ENCODE measurements at places on chromosomes 11 and 22. TPM values are rescaled to one million over a fixed set of nuclear protein-coding genes. Genes with fewer than 3 reads are reported as not detected.

DNA sequence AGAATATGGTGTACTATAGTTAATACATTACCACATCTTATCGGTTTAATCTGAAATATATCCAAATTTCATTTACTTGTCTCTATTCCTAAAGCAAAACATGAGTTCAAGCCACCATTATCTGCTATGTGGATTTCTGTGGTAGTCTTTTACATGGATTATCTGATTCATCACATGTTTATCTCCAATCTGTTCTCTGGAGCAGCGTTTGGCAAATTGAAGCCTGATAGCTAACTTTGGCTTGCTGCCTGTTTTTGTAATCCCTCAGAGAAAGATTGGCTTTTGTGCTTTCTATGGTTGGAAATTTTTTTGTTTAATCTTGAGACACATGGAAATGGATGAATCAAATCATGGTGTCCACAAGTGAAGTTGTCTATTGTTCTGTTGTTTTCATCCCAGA lies 274.3 kb downstream of the JRKL start:
- DNase-seq: no peak
- no peak overlapping the region for H3K4me3 ChIP-seq
- H3K27me3 ChIP-seq: no peaks in the 10 kb centered on the region
- no peak overlapping the region for H3K27ac ChIP-seq
- no peaks in the 10 kb centered on the region for H3K36me3 ChIP-seq
- H3K4me1 ChIP-seq: no peaks in the 10 kb centered on the region

DNA sequence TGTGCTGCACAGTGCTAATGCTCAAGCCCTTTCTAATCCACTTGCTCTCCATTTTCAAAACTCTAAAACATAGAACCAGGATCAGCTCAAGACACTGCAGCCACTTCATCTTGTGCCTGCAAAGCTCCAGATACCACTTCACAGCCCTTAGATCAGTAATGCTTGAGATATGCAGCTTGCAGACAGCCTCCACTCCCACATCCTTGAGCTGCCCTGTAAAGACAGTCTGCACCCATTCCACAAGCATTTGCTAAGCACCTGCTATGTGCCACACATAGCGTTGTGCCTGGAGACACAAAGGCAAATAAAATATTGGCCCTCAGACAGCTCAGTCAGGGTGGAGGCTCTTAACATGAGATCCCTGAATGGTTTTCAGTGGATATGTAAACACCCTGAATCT lies 192.5 kb upstream of the SNX19 start:
- no peak for DNase-seq
- H3K36me3 ChIP-seq: no peaks in the 10 kb centered on the region
- H3K4me1 ChIP-seq: no peaks in the 10 kb centered on the region
- H3K27me3 ChIP-seq: no peaks in the 10 kb centered on the region
- no peak overlapping the region for H3K4me3 ChIP-seq

DNA sequence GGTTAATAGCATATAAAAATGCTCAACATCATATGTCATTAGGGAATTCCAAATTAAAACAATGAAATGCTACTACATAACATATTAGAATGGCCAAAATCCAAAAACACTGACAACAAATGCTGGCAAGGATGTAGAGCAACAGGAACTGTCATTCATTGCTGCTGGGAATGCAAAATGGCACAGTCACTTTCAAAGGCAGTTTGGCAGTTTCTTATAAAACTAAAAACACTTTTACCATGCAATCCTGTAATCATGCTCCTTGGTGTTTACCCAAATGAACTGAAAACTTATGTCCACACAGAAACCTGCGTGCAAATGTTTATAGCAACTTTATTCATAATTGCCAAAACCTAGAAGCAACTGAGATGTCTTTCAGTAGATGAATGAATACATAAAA lies 105.1 kb downstream of the ARHGAP32 start:
- DNase-seq: no peak
- H3K36me3 ChIP-seq: no peaks in the 10 kb centered on the region
- H3K27me3 ChIP-seq: no peaks in the 10 kb centered on the region
- no peak overlapping the region for H3K27ac ChIP-seq
- H3K4me1 ChIP-seq: no peaks in the 10 kb centered on the region

GRCh38 chr11:78825591-78826020 lies 250.9 kb upstream of the NARS2 start:
- H3K4me3 ChIP-seq: no peak overlapping the region

DNA sequence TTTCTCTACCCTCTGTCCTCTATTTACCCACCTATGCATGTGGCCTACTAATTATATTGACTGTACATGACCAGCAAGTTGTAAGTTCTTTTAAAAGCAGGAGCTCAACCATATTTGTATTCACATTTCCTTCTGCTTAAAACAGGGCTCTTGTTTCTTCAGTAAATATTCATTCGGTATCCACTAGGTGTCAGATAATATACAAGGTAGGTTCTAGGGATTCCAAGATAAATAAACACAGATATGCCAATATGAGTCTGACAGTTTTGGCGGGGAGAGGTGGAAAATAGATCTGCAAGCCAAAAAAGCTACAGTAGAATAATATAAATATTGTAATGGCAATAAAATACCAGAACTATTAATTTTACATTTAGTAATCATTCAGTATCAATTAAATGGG lies 15.3 kb upstream of the RAB30 start:
- H3K27ac ChIP-seq: no peak overlapping the region
- H3K27me3 ChIP-seq: no peaks in the 10 kb centered on the region
- no peak overlapping the region for H3K4me3 ChIP-seq
- H3K36me3 ChIP-seq: no peaks in the 10 kb centered on the region
- DNase-seq: no peak

- no peak overlapping the region for H3K4me3 ChIP-seq
- DNase-seq: no peak
- H3K27me3 ChIP-seq: no peaks in the 10 kb centered on the region
- no peaks in the 10 kb centered on the region for H3K4me1 ChIP-seq
- no peaks in the 10 kb centered on the region for H3K36me3 ChIP-seq
Measured at GRCh38 chr22:30838111-30838510, 130.5 kb downstream of the MORC2 start.

GRCh38 chr22:25645964-25646363 lies 81.5 kb downstream of the GRK3 start:
- H3K4me1 ChIP-seq: peaks cover 6% of the 10 kb centered on the region
- no peak overlapping the region for H3K4me3 ChIP-seq
- no peak for DNase-seq
- no peaks in the 10 kb centered on the region for H3K27me3 ChIP-seq
- no peak overlapping the region for H3K27ac ChIP-seq

CCND1 gene
- total RNA-seq: 94.0 TPM

DNA sequence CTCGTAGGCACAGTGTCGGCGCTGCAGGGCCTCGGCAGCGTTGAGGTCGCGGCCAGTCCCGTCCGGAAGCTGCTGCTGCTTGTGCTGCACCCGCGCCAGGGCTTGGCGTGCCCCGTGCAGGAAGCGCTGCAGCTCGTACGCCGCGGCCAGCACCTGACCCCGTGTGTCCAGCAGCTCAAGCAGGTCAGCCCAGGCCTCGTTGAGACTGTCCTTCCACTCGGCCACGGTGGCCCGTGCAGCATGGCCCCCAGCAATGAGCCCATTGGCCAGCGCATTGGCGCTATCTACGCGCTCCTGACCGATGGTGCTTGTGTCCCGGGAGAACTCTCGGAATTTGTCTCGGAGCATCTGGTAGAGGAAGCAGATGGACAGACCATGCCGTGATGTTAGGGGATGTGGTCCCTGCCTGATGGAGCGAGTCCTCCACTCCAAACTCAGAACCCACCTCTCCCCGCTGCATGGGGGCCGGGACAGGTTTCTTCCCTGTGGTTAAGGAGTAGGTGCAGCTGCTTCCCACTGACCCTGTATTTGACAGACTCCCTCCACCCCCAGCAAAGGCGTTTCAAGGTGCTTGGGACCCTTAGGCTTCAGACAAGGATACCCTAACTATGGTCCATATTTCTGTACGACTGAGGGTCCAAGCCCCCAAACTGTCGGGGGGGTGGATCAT lies 13.8 kb upstream of the RBM4B start:
- H3K27ac ChIP-seq: no peak overlapping the region
- no peaks in the 10 kb centered on the region for H3K36me3 ChIP-seq
- no peak for DNase-seq
- no peaks in the 10 kb centered on the region for H3K4me1 ChIP-seq
- no peak overlapping the region for H3K4me3 ChIP-seq
- H3K27me3 ChIP-seq: no peaks in the 10 kb centered on the region

OR52H1 gene
- total RNA-seq: not detected

DNA sequence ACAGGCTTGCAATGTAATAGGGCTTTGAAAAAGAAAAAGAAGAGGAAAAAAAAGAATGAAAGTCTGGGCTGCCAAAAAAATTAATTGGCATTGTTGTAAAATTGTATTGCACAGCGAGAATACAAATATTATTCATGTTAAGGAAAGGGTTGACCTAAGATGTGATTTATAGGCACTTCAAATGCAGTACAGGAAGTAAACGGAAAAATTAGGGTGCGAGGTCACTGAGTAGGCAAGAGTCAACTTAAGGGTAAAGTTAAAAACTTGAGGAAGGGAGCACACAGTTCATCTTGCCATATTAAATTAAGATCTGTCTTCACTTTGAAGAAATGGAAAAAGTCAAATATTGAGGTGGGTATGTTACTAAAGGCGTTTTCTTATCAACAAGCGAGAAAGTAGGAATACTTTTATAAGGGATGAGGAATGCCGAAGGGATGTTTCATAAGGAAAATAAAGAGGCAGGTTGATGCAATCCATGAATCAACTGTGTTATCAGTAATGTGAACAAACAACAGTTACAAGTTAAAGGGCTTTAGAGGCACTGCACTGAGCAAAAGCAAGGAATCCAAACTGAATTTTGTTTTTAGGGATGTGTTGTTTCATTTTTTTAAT lies 123.0 kb downstream of the WT1 start:
- no peak for DNase-seq
- H3K4me1 ChIP-seq: peaks cover 13% of the 10 kb centered on the region
- H3K27me3 ChIP-seq: peaks cover 19% of the 10 kb centered on the region
- no peak overlapping the region for H3K4me3 ChIP-seq

YPEL1 gene
- total RNA-seq: 39.1 TPM

DNA sequence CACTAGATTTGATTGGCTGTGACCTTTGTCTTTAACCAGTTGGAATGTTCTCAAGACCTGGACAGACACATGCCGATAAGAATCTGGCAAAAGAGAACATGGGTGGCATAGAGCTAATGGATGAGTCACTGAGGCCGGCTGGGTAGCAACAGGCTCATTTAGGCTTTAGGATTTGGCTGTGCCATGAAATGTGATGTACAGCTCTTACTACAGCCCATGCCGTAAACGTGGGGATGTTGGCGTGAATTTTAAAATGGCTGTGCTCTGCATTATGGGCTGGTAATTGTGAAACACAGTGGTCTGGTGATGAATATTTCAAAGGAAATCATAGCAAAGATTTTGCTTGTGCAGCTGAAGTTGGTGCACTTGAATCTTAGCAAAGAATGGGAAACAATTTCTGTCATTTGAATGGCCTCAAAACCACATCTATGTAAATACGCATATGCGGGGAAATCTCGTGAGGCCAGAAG lies 332.4 kb downstream of the TBC1D22A start:
- H3K4me1 ChIP-seq: peaks cover 7% of the 10 kb centered on the region
- H3K27ac ChIP-seq: no peak overlapping the region
- no peak for DNase-seq

CARD16 gene
- total RNA-seq: not detected

DNA sequence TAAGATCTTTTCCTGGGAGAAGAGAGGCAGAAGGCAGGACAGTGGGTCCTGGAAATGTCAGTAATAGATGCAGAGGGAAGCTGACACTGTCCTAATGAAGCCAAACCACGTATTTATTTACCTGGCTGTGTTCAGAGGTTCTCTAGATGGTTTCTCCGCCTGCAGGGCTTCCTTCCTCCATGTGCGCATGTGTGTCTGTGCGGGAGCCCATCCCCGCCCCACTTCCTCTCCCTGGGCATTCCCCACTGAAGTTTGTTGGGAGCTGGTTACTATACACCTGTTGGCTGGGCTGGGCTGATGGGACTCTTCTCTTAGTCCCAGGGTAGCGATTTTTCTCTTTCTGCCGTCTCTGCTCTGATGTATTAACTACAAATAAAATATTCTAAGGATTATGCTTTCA lies 204.9 kb upstream of the TBCEL start:
- no peak overlapping the region for H3K27ac ChIP-seq
- no peaks in the 10 kb centered on the region for H3K27me3 ChIP-seq
- H3K4me1 ChIP-seq: no peaks in the 10 kb centered on the region
- H3K4me3 ChIP-seq: no peak overlapping the region
- no peak for DNase-seq

PHLDA2 gene
- not detected for total RNA-seq

CNGA4 gene
- not detected for total RNA-seq

- H3K27me3 ChIP-seq: no peaks in the 10 kb centered on the region
- H3K4me3 ChIP-seq: peak overlapping the region; percentile 5
- peaks cover 4% of the 10 kb centered on the region for H3K36me3 ChIP-seq
- peaks cover 16% of the 10 kb centered on the region for H3K4me1 ChIP-seq
- peak; percentile 68 for DNase-seq
- peak overlapping the region; percentile 89 for H3K27ac ChIP-seq
Measured at GRCh38 chr22:31442768-31443489, 43.5 kb downstream of the DRG1 start.

DNA sequence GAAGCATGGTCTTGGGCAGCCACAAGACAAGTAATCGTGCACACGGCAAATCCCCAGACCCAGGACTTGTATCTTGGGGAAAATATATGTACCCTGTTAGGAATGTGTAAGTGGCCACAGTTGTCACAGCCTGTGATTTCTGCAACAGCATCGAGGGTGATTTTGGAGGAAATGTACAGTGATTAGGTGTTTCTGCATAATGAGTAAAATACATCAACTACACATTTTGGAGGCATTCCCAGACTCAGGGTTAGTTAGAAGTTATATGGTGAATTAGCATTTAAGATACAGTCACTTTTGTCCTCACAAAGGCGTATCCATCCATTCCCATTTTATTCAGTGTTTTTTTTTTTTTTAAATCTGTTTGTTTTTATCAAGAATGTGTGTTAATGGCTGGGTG lies 28.4 kb downstream of the SUSD2 start:
- no peak overlapping the region for H3K4me3 ChIP-seq
- H3K27ac ChIP-seq: no peak overlapping the region
- H3K36me3 ChIP-seq: no peaks in the 10 kb centered on the region
- no peaks in the 10 kb centered on the region for H3K4me1 ChIP-seq
- no peaks in the 10 kb centered on the region for H3K27me3 ChIP-seq
- no peak for DNase-seq

Measured in neural progenitor cell (in vitro differentiated cells).